Thoracic aorta (tissue), 2 donors: ENCODE measurements at places on chromosomes 12 and 14.

DNA sequence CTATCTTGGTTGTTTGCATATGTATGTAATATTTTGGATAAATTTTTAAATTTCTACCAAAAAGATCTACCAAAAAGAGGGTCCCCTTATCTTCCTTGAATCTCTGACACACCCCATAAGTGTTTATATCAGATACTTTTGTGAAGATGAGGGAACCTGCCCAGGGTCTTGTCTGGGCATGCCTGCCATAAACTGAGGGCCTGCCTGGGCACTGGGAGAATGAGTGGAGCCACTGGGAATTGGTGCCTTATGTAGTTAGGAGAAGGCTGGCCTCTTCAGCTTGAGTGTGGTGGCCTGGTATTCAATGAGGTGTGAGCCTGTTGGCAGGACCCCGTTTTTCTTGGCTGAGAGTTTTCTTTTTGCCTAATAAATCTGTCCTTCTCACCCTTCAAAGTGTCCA, 46.5 kb downstream of the OR9K2 start:
- DNase-seq = no peak

DNA sequence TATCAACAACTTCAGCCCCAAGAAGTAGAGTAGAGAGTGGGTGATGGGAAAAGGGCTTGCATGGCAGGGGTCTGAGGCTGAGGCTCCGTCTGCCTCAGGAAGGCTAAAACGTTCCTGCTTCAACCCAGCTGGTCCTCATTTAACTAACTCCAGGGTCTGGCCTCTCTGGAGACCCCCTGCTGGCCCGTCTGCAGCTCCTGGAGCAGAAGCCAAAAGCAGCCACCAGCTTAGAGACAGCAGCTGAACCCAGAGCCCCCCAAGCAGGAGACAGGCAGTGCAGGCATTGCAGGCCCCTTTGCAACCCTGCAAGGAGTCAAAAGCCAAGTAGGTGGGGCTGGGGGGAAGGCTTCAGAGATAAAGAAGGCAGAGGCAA, 25.1 kb upstream of the LTBP2 start:
- DNase-seq = no peak

DNA sequence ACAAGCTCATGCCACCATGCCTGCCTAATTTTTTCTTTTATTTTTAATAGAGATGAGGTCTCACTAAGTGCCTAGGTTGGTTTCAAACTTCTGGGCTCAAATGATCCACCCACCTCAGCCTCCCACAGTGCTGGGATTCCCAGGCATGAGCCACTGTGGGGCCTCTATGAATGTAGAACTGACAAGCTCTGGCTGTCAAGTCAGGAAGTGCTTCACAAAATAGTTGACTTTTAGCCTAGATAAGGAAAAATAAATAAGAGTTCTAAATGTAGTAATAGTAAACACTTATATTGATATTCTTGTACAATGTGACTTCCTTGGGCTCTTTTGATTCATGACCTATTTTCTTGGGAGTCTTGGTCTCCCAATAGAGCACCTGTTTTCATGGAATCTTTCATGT, 40.0 kb downstream of the RMST start:
- DNase-seq = no peak

- DNase-seq = no peak
Measured at GRCh38 chr12:23655884-23656283, 293.6 kb downstream of the SOX5 start.

DNA sequence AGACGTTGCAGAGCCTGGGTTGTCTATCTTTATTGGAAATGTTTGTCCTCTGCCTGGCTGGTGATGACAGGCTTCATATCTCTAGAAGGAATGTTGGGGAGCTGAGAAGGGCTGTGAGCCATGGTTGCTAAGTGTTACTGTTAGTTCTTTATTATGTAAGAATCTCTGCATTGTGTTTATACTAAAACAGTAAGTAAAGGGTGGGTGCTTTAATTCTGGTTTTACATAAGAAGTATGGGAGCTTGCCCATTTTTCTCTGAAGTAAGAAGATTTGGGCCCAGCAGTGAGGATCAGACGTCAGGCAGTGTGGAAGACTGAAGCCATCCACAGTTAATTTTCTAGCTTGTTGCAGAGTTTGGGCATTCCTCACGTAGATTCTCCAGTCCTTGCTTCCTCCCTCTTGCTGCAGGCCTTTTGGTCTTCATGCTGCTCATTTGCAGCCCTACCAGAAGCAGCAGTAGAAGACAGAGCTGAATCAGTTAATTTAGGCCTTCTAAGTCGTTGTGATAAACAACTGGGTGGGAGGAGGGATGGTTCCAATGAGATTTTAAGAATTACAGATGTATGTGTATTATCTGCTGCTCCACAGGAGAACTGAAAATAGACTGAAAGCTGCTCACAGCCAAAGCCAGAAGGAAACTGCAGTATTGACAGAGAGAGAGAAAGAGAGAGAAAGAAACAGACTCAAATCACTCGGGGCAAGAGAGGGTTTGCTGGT, 21.4 kb downstream of the WNT5B start:
- DNase-seq = no peak

- DNase-seq = no peak
Measured at GRCh38 chr14:102457509-102457908, 52.1 kb downstream of the ANKRD9 start.

- no peak for DNase-seq
Measured at GRCh38 chr14:56797569-56798446, 12.5 kb downstream of the OTX2 start.

DNA sequence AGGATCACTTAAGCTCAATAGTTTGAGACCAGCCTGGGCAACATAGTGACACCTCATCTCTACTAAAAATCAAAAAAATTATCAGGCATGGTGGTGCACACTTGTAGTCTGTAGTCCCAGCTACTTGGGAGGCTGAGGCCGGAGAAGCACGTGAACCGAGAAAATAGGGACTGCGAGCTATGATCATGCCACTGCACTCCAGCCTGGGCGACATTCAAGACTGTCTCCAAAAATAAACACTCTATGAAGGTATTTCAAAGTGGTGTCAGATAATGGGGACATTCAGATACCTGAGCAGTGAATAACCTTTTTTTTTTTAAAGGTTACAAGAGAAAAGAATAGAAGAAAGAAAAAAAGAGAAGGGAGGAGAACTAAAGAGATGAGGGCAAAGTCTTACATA, 98.1 kb downstream of the MED13L start:
- DNase-seq = no peak

- DNase-seq = no peak
Measured at GRCh38 chr12:19671695-19672094, 232.4 kb downstream of the AEBP2 start.

- DNase-seq = no peak
Measured at GRCh38 chr12:89206390-89206789, 145.9 kb downstream of the DUSP6 start.

GRCh38 chr14:102809870-102810269, 32.6 kb downstream of the TRAF3 start:
- DNase-seq = no peak

DNA sequence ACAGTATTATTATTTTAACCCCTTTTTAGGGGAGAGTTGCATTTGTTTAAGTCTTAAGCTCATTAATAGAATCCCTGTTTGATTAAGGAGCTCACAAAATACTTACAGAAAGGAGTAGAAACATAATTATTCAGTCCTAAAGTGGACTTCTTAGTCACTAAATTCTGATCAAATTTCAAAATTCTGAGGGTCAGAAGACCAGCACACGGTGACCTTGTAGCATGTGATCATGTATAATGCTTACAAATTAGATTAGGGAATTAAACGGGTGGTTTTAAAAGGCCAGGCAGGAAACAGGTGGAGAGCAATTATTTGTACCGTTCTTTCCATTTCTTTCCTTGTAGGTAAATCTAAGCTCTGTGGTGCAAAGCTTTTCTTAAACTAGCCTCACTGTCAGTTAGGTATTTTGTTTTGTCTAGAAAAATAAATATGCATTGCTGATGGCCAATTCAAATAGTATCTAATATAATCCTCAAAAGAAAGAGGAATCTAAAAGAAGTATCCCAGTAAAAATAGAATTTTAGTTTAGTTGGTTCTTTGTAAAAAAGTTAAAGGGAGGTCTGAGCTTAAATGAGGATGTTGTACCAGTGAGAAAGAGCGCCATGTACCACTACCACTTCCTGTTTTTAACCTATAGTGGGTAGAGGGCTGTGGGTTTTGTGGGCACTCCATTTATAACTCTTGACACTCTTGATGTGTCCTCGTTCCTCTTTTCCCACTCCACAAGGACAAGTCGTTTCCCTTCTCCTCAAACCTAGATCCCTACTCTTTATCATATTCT, 51.1 kb downstream of the SLC38A1 start:
- DNase-seq = no peak

GRCh38 chr14:78143489-78144145, 26.6 kb upstream of the NRXN3 start:
- no peak for DNase-seq

- no peak for DNase-seq
Measured at GRCh38 chr14:77903937-77904617, 104.2 kb downstream of the ADCK1 start.

DNA sequence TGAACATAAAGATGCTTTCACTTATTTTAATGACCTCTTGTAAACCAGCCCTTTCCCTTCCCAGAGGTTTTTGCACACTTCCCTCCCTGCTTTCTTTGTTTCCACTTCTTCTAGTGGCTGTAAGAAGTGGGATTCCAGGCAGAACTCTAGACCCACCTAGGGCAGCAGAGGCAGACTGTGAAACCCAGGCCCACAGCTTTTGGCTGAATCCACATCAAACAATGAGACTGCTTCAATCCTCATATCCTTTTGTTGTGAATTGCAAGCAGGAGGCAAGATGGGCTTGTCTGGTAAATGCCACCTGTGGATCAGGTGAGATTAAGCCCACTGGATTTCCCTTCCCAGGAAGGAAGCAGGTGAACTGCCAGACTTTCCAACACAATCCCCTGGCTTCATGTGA, 12.8 kb downstream of the CCDC177 start:
- no peak for DNase-seq

GRCh38 chr14:68974759-68975347, 4.2 kb downstream of the ACTN1 start:
- DNase-seq = no peak

DNA sequence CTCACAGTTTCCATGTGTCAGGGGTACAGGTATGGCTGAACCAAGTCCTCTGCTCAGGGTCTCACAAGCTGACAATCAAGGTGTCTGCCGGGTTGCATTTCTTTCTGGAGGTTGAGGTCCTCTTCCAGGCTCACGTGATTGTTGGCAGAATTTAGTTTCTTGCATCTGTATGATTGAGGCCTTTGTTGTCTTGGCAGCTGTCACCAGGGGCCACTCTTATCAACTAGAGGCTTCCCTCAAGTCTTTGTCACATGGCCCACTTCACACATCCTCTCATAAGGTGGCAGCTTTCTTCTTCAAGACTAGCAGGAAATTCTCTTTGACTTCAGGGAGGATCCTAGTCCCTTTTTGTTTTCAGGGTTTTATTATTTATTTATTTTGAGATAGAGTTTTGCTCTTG, 46.0 kb upstream of the FOS start:
- no peak for DNase-seq

GRCh38 chr12:50842637-50843493, at the start of gene TMPRSS12:
Gene TMPRSS12 (plus strand): TSS chr12:50842926. CDS start chr12:50842965, 39 bp downstream.
- DNase-seq = no peak

- no peak for DNase-seq
Measured at GRCh38 chr14:24944800-24945199, 105.1 kb downstream of the STXBP6 start.

DNA sequence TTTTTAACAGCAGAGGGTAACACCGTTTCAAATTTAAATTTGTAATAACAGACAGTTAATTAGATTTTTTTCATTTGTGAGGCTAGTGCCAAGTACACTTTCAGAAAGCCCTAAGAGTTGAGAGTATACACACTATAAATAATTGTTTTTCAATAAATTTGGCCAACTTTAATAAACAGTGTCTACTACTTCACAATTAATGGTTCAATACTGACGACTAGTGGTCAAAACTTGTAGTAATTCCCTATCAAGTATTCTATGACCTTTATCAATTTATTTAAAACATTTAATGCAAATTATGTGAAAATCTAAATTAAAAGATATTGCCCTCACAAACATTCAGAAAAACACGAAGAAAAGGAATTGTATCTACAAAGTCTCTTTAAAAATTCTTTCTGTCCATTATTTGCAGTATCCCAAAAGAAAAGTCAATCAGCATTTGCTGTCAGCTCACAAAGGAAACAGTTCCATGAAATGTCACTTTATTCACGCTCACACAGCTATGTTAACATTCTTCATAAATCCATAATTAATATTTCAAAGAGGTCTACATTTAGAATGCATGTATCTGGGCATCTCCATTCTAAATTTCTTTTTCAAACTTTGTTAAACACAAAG, 91.2 kb downstream of the CEP128 start:
- DNase-seq = no peak
